C1 segment of cervical spinal cord (tissue), 14 donors: ENCODE measurements at places on chromosomes 1 and 21.

DNA sequence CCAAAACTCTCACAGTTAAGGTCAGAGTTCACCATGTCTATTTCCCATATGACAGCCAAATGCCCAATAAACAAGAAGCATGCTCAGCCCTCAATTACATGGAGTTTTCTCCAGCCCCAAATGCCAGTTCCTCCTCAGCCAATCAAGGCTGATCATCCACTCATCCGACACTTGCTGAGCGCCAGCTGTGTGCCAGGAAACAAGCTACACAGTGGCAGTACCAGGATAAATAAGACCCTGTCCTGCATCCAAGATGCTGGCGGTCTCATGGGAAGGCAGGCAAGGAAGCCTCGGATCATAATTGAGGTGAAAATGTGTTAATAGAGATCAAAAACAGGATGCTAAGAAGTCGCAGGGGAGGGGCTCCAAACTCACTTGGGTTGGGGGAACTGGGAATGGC lies 7.7 kb downstream of the ZBTB17 start:
- no peak for DNase-seq

DNA sequence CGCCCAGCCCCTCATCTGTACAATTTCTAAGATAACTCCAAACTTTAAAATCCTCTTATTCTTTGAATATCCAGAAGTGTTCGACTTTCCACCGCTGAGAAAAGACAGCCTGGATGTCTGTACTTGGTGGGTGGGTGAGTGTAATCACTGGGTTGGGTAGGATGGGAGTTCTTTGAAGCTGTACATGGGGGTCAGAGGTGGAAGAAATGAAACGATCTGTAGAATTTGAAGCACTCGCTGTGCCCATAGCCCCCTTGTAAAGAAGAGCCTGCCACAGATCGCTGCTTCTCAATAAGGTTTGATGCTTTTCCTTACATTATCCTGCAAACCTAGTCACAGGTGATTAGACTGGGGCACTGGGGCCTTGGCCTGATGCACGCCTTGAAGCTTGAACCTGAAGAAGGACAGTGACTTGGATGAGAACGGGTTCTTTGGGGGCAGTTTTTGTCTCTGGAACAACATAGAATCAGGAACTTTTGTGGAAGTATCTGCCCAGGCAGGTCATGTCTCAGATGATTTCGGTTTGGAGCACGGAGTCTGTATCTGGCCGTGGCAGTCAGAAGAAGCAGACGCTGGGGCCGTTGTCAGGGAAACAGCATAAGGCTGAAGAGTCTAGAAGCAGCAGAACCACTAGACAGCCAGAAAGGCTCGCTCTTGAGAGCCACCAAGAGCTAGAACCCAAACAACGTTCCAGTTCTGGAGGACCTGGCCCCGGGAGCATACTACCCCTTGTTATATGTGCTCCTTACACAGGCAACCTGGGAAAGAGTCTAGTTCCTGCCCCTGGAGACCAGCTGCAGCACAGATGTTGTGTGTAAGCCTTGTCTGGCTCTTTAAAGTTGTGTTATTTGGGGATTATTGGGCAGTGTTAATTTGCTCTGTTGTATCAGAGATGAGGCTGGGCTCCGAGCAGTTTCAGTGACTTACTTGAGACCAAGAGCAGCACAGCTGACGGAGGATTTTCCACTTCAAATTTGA lies 45.1 kb upstream of the SCCPDH start:
- no peak for DNase-seq

- no peak for DNase-seq
These were observed 787 bp downstream of the PTGFR start for GRCh38 chr1:78491451-78492071.

GRCh38 chr1:36638268-36638667 lies 155.6 kb upstream of the CSF3R start:
- DNase-seq = no peak

DNA sequence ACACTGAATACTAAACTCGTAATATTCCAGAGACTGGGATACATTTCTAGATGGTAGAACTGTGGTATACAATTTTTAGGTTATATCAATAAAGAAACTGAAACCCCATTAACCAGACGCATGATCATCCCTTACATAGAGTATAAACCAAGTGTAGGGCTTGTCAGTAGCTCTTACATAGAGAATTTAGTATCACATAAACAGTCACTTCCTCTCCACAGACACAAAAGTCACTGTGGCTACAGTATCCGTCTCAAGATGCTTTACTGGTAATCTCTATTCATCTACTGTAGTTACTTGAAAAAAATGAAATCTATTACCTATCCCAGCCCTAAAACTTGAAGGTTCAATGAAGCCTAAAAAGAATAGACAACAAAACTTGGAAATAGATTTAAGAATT lies 252.3 kb upstream of the TMPRSS15 start:
- DNase-seq = no peak

- DNase-seq = no peak
These were observed 12.0 kb upstream of the PRKCZ start for GRCh38 chr1:2038229-2038628.

GRCh38 chr1:8218351-8219092 lies 99.4 kb upstream of the SLC45A1 start:
- no peak for DNase-seq
